Activated naive CD8-positive, alpha-beta T cell treated with anti-CD3 and anti-CD28 coated beads, Interleukin-2, amount 10 ng/mL, durations not matched to agents 7 days and 5 days (primary cell): ENCODE measurements at places on chromosomes 3 and 15. TPM values are rescaled to one million over a fixed set of nuclear protein-coding genes. Genes with fewer than 3 reads are reported as not detected.

The SMCO1 gene
- not detected for total RNA-seq

The HRG gene
- not detected for total RNA-seq

The ZBBX gene
- total RNA-seq = not detected

The DPH6 gene
- 9.7 TPM for total RNA-seq

The NR2F2 gene
- total RNA-seq = not detected

The AHSG gene
- total RNA-seq = not detected

The ENTPD3 gene
- total RNA-seq = not detected

The TRIP4 gene
- 23.7 TPM for total RNA-seq

The LRRC34 gene
- 8.1 TPM for total RNA-seq

The ZNF860 gene
- not detected for total RNA-seq

The OR4F15 gene
- total RNA-seq = not detected

The CTXND1 gene
- not detected for total RNA-seq

The FEZF2 gene
- total RNA-seq = not detected

The ADAMTSL3 gene
- not detected for total RNA-seq

The FBXW12 gene
- total RNA-seq = not detected

The CDC25A gene
- total RNA-seq = 19.0 TPM

The SYNPR gene
- total RNA-seq = not detected

The GOLGA8K gene
- 2.0 TPM for total RNA-seq

The CNTN4 gene
- not detected for total RNA-seq

The SLC28A2 gene
- not detected for total RNA-seq

The TTLL13 gene
- 1.5 TPM for total RNA-seq

The FRMD5 gene
- total RNA-seq = not detected

The ATP13A5 gene
- total RNA-seq = not detected

The SPINK8 gene
- not detected for total RNA-seq

The MEGF11 gene
- not detected for total RNA-seq

The SEMA3B gene
- total RNA-seq = 1.0 TPM

The GOLGA6B gene
- total RNA-seq = not detected

The APBA2 gene
- 66.0 TPM for total RNA-seq

The SLC4A7 gene
- total RNA-seq = 49.5 TPM

The OSTN gene
- not detected for total RNA-seq

The CP gene
- not detected for total RNA-seq

The WDR93 gene
- not detected for total RNA-seq

The XCR1 gene
- not detected for total RNA-seq

The GDPGP1 gene
- 10.2 TPM for total RNA-seq

The CISH gene
- total RNA-seq = 400 TPM

The GOLGA8A gene
- 307 TPM for total RNA-seq

The ST3GAL6 gene
- total RNA-seq = 0.69 TPM

The SNUPN gene
- total RNA-seq = 30.4 TPM

The CTXN2 gene
- not detected for total RNA-seq

The C3orf49 gene
- not detected for total RNA-seq

The CCR1 gene
- 63.9 TPM for total RNA-seq

The PDE12 gene
- 27.3 TPM for total RNA-seq

The PPP1R14D gene
- not detected for total RNA-seq

The CDCP1 gene
- 7.1 TPM for total RNA-seq

The DZIP1L gene
- total RNA-seq = 0.40 TPM
